Umbilical cord (tissue), 2 donors: ENCODE measurements at places on chromosomes 7 and 10. TPM values are rescaled to one million over a fixed set of nuclear protein-coding genes. Genes with fewer than 3 reads are reported as not detected.

- DNase-seq, result no peak
Observed at GRCh38 chr10:127462643-127463295, 86.3 kb upstream of the NPS start.

GRCh38 chr7:23458044-23458443 is 12.2 kb downstream of the IGF2BP3 start:
- DNase-seq, result no peak

The IFIT1B gene
- 26.5 TPM for total RNA-seq

DNA sequence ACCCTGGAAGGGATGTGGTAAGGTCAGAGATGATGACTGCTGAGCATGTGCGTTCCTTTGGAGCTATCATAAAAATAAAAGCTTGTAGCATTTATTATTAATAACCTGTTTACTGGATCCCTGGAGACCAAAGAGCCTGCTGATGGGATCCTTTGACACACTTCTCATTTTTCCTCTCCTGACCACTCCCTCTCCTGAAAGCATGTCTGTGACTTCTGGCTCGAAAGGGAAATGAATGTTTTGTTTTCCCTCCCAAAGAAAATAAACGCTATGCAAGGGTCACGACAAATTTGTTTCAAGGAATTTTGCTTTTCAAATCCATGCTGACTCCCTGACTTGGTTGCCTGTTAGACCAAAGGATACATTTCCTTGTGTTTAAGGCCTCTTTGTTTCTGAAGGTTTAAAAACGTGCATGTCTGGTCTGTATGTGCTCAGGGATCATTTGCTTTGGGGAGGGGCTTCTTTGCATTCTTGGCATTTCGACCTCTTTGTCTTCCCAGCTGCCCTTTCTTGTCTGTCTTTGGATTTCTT is 185.1 kb upstream of the AGK start:
- no peak for DNase-seq

DNA sequence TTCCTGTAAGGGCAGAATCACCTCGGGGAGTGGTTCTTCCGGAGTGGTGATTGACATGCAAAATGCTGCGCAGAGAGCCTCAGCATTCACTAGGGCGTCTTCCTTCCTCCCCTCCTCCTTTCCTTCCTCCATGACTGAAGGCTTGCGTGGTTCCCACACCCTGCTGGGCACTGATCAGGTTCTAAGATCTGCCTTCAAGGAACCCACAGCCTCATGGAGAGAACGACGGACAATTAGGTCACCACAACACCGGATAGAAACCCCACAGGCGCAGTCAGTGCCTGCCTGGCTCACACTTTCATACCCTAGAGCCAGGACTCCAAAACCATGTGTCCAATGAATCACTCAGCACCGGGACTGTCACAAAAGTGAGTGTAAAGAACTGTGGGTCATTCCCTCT is 131.3 kb downstream of the DPP6 start:
- no peak for DNase-seq

The MIOS gene
- total RNA-seq, result 51.8 TPM

- DNase-seq, result no peak
Observed at GRCh38 chr7:121153995-121154394, 165.5 kb downstream of the CPED1 start.

The LOXL4 gene
- 20.2 TPM for total RNA-seq

DNA sequence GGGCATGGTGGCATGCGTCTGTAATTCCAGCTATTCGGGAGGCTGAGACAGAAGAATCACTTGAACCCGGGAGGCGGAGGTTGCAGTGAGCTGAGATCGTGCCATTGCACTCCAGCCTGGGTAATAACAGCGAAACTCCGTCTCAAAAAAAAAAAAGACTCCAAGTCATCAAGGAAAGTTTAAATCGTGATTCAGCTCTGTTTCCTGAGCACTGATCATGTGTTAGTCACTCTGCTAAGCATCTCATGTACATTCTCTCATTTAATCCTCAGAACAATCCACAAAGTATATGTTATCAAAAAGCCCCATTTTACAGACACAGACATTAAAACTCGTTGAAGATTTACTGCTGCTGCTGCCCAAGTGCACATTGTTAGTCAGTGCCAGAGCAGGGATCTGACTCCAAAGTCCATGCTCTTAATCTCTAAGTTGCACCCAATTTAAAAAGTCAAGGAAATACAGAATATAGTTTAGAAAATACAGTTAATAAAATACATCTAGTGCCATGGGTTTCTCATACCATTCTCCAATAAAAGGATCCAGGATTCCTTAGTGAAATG is 6.2 kb downstream of the PIK3AP1 start:
- DNase-seq, result no peak

DNA sequence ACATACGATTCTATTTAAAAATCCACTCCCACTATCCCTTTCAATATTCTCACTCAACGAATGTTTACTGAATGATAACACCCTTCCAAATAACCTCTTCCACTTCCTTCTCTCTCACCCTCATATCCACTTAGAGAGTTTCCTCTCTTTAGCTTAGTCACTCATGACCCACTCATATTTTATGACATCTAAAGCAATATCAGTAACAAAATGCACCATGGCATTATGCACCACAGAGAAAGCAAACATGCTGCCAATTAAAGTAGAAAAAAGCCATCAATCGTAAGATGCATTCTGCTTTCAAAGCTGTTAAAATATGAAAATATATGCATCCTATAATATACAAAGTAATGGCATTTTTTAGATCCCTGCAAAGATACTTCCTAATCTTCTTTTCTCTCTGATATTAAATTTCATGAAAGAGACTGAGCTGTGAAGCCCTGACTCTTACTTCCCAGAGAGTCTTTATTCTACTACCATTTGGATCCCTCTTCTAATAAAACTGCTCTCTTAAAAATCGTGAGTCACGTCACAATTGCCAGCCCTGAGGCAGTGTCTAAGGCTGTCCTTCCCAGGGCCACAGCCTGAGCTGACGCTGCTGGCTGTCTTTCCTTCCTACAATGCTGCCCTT is 283.0 kb upstream of the KLF6 start:
- DNase-seq, result no peak

DNA sequence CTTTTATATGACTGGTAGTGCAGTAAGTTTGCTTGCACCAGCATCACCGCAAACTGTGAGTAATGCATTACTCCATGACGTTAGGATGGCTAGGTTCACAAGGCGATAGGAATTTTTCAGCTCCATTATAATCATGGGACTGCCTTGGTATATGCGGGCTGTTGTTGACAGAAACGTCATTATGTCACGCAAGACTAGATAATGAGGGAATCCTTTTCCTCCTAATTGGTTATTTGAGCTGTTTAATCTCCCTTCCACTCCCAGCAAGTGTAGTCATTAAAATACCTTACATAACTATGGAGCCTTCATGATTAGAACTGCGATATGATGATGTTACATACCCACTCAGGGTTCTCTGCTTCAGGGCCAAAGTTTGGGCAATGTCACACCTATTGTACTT is 17.3 kb downstream of the KLLN start:
- no peak for DNase-seq

DNA sequence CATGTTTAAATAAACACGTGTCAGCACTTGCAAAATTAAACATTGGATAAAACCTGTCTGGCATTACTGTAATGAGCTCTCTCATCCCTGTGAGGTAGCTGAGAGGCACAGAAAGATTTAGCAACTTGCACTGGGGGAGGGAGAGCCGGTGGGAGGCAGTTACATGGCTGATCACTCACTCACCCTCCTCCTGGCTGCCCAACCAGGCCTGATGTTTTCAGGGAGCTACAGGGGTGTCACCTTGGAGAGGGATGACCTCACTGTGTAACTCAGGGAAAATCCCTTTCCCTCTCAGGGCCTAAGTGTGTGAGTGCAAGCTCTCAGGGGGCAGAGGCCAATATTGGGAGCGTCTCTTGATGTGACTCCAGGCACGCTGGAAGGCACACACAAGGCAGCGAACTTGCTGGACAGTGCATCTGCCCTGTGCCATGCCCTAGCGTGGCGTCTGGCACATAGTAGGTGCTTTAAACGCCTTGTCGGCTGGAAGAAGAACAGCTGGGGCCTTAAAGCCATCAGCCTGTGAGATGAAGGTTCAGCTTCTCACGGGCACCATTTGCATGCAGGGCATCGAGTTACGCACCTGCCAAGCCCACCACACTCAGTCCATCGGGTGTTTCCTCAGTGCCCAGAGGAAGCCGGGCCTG is 51.1 kb downstream of the ELFN1 start:
- no peak for DNase-seq

- no peak for DNase-seq
Observed at GRCh38 chr10:32103721-32104120, 47.5 kb upstream of the KIF5B start.

DNA sequence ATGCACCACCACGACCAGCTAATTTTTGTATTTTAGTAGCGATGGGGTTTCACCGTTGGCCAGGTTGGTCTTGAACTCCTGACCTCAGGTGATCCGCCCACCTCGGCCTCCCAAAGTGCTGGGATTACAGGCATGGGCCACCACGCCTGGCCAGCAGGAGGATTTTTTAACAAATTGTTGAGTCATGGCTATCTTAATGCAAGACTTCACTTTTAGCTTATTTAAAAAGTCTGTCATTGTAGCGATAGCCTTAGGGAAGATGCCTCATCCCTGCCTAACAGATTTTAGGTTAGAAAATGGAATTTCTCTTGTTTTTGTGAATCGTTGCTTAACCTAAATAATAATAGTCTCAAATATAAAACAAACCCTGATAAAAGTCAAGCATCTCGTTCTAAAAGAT is 35.5 kb downstream of the PPP2R2D start:
- no peak for DNase-seq

- DNase-seq, result no peak
Observed at GRCh38 chr10:19756919-19757318, 59.3 kb upstream of the PLXDC2 start.

The GPR15LG gene
- total RNA-seq, result 5.1 TPM

The PDE6C gene
- 1.2 TPM for total RNA-seq

DNA sequence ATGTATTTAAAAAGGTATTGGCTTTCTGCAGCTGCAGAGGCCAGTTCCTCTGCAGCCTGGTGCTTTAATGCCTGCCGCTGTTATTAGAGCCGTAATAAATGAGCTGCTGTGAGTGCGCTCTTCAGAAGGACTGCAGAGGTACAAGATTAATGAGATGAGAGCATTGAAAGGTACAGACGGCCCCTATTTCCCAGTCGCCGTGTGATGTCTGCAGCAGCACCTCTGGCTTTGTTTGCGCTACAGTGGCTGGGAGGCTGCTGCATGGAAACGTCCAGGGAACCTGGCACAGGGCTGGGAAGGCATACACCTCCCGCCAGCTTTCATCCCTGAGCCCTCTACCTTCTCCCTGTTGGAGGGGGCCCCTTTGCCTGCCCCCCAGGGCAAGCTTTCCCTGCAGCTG is 383.8 kb upstream of the ZMIZ1 start:
- DNase-seq, result no peak

GRCh38 chr10:78779339-78779955 is 289.3 kb upstream of the ZMIZ1 start:
- DNase-seq, result no peak

The MSMB gene
- total RNA-seq, result not detected

The RADIL gene
- total RNA-seq, result 1.2 TPM

DNA sequence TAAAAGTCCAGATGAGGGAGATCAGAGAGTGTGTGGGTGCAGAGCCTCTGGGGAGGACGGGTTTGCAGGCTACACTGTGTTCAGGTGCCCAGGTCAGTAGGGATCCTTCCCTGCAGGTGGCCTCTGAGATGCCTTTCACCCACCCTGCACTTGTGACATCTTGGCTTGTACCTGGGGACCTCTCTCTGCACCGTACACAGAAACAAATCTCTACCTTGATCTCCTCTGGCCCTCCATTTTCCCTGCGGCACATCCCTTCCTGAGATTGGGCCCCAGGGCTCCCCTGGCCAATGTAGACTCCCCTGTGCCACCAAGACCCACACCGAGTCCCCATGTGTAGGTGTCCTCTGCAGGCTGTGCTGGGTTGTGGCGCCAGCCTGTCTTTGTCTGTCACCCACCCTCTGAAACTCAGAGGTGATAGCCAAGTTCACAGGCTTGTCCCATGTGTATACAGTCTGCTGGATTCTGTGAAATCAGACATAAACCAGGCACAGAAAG is 140.6 kb downstream of the PTPN20 start:
- DNase-seq, result no peak

The NRG3 gene
- 0.72 TPM for total RNA-seq

DNA sequence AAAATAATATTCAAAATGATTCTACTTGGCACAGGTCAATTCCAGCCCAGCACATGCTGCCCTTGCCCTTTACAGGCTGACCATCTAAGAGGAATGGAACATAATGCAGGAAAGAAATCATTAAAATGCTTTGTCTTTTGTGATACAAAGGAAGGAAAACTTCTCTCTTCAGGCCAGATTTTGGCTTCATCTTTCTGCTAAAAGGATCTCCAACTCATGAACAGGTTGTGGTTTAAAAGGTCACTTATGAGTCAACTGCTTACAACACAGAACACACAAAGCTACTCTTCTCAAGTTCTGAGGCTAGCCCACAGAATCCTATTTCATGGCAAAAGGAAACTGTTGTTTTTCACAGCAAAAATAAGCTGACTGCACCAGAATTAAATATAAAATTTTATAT is 197.1 kb downstream of the DOCK4 start:
- no peak for DNase-seq

The IL15RA gene
- not detected for total RNA-seq

The ZNF22 gene
- 25.5 TPM for total RNA-seq

The ATOH7 gene
- not detected for total RNA-seq

DNA sequence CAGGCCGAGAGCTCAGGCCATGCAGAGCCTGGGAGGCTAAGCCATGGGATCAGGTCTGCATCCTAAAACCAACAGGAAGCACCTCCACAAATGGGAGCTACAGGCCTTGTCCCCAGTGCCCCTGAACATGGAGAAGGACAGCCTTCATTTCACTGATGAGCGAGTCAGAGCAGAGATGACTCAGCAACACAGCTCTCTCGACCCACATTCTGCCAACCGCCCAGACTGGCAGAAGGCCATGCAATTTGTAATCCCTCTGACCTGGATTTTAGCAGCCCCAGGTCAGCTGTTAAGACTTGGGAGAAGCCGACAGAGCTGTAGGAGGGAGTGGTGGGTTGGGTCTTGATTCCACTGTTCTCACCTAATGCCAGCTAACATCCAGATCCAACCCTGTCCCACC is 25.5 kb downstream of the VOPP1 start:
- peak; percentile 56 for DNase-seq

DNA sequence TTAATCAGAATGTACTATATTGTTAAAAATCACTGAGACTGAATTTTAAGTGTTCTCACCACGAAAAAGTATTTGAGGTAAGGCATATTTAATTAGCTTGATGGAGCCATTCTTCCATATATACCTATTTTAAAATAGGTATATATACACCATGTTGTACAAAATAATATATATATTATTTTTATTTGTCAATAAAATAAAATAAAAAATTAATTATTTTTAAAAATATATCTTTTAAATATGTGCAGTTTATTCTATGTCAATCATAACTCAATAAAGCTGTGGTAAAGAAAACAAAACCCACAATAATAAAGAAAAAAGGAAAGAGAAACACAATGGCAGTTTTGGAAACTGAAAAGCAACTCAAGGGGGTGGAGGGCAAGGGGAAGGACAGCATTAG is 33.6 kb upstream of the TFEC start:
- DNase-seq, result no peak

The FAM170B gene
- not detected for total RNA-seq

The ACTR3C gene
- total RNA-seq, result 2.4 TPM

GRCh38 chr10:97371696-97372095 is 29.4 kb downstream of the RRP12 start:
- no peak for DNase-seq
